Upper lobe of left lung (tissue), 6 donors: ENCODE measurements at places on chromosomes 5 and 9. TPM values are rescaled to one million over a fixed set of nuclear protein-coding genes. Genes with fewer than 3 reads are reported as not detected.

The ANXA2R gene
- 4.6 TPM for total RNA-seq

The SLC46A2 gene
- 9.1 TPM for total RNA-seq

The SREK1 gene
- total RNA-seq, result 49.5 TPM

The ZNF300 gene
- 4.2 TPM for total RNA-seq
